ENCODE measurements at places on chromosomes 11 and 22. TPM values are rescaled to one million over a fixed set of nuclear protein-coding genes. Genes with fewer than 3 reads are reported as not detected.

VSTM5 gene
- not detected for total RNA-seq

RBMXL2 gene
- total RNA-seq: not detected

TKFC gene
- total RNA-seq: 46.3 TPM

AIFM3 gene
- total RNA-seq: 0.99 TPM

DNA sequence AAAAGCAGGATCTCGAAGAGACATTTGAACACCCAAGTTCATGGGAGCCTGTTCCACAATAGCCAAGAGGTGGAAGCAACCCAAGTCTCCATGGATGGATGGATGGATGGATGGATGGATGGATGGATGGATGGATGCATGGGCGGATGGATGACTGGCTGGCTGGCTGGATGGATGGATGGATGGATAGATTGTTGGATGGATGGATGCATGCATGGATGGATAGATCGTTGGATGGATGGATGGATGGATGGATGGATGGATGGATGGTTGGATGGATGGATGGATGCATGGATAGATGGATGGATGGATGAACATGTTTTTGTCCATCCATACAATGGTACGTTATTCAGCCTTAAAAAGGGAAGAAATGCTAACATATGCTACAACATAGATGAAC is 603.4 kb downstream of the BRD1 start:
- DNase-seq: no peak

OR5A1 gene
- total RNA-seq: not detected

GRCh38 chr22:20232781-20233180 is 35.3 kb downstream of the RTN4R start:
- DNase-seq: no peak

- no peak for DNase-seq
Observed at GRCh38 chr11:122093731-122094275, 22.2 kb downstream of the BLID start.

DNA sequence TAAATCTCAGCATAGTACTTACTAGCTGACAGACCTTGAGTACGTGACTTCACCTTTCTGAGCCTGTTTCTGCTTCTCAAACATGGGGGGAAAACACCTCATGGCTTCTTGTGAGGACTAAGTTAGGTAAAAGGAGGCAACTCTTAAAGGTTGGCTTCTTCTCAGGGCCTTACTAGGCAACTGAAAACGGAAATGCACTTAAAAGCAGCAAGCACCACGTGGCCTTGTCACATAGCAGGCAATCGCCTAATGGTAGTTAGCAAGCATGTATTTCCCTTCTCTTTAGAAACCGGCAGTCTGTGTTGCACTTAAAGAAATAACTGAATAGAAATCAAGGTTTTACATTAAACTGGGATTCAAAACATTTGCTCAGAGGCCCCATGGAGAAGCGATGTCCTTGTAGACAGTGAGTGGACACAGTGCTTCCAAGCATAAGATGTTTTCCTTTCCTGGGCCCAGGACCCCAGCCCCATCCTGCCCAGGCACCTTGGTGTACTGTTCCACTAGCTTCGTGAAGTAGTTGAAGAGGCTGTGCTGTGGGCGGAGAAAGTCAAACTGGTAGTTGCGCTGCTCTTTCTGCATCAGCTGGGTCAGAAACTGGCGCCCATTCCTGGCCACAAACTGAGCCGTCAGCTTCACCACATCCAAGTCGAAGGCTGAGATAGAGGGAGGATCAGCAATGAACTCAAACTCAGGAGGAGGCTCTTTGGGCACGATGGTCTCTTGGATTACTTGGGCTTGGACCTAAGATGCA is 12.1 kb downstream of the SF3A1 start:
- no peak for DNase-seq

GRCh38 chr11:10993186-10993585 is 135.3 kb upstream of the ZBED5 start:
- no peak for DNase-seq

DNA sequence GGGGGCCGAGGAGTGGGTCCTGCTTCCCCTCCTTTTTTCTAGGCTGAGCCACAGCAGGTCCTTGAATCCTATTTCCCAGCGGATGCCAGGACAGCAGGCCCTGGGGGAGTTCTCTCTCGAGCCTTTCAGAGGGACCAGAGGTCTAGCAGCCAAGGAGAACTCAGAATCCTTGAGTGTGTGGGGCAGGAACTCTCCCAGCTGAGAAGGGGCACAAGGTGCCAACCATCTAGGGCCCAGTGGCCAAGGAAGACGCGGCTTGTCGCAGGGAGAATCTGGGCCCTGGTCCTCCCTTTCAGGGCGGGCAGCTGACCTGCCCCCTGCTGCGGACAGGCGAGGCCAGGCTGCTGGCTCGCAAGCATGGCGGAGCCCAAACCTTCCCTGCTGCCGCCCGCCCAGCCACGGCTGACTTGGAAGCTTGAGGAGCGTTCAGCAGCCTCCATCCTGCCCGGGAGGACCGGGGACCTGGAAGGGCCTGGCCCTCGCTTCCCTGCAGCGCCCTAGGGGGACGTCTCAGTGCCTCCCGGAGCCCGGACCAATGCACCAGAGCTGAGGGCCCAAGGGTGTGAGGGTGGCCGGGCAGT is 972 bp upstream of the TSSC4 start:
- no peak for DNase-seq

LDHAL6A gene
- total RNA-seq: not detected

- no peak for DNase-seq
Observed at GRCh38 chr22:49838771-49839717, 11.4 kb upstream of the BRD1 start.

GRCh38 chr11:124276081-124276480 is 19.9 kb downstream of the OR8G5 start:
- DNase-seq: no peak

DNA sequence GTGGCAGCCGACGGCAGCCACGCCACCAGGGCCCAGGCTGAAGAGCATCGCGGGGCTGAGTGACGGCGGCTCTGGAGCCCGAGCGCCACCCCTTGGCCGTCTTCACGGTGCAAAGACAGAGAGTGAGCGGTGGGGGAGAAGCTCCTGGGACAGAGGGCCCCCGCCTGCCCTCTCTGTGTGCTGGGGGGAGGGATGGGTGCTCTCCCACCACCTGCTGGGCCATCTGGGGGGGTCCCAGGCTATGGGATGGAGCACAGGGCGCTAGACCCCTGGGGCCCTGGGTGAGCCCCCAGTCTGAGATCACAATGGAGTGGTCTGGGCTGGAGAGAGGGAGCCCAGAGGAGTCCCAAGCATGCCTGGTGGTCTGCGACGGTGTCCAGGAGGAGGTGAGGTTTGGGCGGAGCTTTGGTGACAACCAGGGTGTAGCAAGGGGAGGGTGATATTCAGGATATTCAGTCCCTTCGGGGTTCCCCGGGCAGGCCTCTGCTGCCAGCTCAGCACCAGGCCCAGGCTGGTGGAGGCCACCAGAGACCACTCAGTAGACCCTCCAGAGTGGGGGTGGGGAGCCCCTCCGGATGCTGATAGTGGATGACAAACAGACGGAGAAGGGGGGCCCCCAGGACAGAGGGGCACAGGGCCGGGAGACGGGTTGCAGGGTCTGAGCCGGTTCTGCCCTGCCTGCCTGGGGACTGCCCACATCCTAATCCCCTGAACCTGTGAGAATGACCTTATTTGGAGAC is 78.1 kb upstream of the PRR5 start:
- peak; percentile 84 for DNase-seq

- no peak for DNase-seq
Observed at GRCh38 chr22:41976070-41976901, 7.0 kb downstream of the SEPTIN3 start.

PDE2A gene
- not detected for total RNA-seq

- no peak for DNase-seq
Observed at GRCh38 chr11:87903345-87903744, 271.9 kb downstream of the RAB38 start.

Measured in osteocyte (in vitro differentiated cells).